Suprapubic skin (tissue), 4 donors: ENCODE measurements at places on chromosomes 12 and 14. TPM values are rescaled to one million over a fixed set of nuclear protein-coding genes. Genes with fewer than 3 reads are reported as not detected.
A peak's percentile ranks its signal among the peaks of the same experiment; 100 is the strongest.

Gene TEX52
- total RNA-seq = not detected

GRCh38 chr12:57087010-57087690, 1.8 kb upstream of the NAB2 start:
- DNase-seq = peak; percentile 95

GRCh38 chr12:71755146-71755892, 656 bp downstream of the RAB21 start:
- DNase-seq = no peak

DNA sequence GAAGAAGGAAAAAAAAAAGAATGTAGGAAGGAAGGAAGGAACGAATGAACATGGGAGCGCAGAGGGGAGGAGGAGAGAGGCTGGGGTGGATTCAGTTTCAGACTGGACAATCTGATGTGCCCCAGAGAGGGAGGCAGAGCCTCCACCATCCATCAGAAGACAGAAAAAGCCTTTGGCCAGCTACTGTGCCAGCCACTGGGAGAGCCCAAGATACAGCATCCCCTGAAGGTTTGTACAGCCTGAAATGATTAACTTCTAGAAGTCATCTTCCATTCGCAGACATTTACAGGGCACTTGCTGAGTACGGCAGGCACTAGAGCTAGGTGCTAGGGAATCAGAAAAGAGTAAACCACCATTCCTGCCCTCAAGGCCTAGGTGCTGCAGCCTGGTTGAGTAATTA, 9.0 kb downstream of the PLEKHG6 start:
- DNase-seq = no peak

- no peak for DNase-seq
Observed at GRCh38 chr14:68403191-68404145, 389.4 kb downstream of the ZFP36L1 start.

DNA sequence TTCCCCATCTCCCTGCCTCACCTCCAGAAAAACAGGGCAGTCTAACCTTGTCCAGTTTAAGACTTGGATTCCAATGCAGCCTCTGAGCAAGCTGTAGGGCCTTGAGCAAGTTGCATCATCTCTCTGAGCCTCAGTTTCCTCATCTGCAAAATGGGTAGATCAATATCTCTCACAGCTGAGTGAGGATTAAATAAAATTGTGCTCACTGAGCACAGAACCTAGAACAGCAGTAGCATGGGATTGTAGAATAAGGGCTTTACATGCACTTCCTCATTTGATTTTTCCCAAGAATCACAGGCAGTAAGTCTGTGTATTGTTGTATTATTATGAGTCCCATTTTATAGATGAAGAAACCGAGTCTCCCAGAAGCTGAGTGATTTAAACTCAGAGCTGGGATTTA, 2.0 kb downstream of the DTX1 start:
- no peak for DNase-seq

- DNase-seq = no peak
Observed at GRCh38 chr12:84757978-84758377, 154.6 kb downstream of the SLC6A15 start.
